Hindlimb muscle (tissue), 1 donor: ENCODE measurements at places on chromosomes 7 and 10. TPM values are rescaled to one million over a fixed set of nuclear protein-coding genes. Genes with fewer than 3 reads are reported as not detected.
A peak's percentile ranks its signal among the peaks of the same experiment; 100 is the strongest.

Gene ODAD2
- polyA plus RNA-seq, result 0.84 TPM

Gene PLXNA4
- polyA plus RNA-seq, result 2.6 TPM

Gene FAM24A
- polyA plus RNA-seq, result not detected

Gene SLC26A4
- polyA plus RNA-seq, result 0.79 TPM

Gene CRHR2
- 1.9 TPM for polyA plus RNA-seq

Gene UPK3BL1
- polyA plus RNA-seq, result 30.9 TPM

Gene BAMBI
- polyA plus RNA-seq, result 1.8 TPM

- no peak for DNase-seq
Measured at GRCh38 chr10:1573981-1574380, 163.3 kb downstream of the ADARB2 start.

GRCh38 chr10:46251857-46252847 lies 34.6 kb upstream of the ANTXRL start:
- no peak for DNase-seq

DNA sequence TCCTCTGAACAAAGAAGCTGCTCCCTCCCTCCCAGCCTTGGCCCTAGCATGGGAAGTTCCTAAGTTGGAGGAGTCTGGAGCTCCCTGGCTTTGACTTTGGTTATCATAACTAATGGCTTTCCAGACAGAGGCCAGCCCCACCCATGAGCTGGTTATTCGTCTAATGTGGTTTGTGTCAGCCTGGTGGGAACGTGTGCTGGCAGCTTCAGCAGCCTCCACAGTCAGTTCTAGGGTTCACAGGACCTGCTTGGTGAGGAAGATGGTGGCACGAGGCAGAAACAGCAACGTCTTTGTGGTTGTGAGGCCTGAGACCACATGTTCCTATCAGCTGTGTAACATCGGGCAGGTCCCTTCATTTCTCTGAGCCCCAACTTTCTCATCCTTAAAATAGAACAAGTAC lies 103.1 kb downstream of the PAXIP1 start:
- no peak for DNase-seq

GRCh38 chr10:95814011-95814727 lies 58.2 kb downstream of the ENTPD1 start:
- DNase-seq, result peak; percentile 26

DNA sequence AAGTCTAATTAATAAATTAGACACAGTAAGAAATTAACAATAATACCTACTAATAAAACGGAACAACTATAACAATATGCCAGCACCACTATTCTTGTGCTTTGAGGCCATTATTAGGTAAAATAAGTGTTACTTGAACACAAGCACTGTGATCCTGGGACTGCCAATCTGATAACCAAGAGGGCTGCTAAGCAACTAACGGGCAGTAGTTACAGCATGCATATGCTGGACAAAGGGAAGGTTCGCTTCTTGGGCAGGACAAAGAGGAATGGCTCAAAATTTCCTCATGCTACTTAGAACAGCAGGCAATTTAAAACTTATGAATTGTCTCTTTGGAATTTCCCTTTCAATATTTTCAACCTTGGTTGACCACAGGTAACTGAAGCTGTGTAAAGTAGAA lies 718.6 kb downstream of the SORCS3 start:
- DNase-seq, result no peak

DNA sequence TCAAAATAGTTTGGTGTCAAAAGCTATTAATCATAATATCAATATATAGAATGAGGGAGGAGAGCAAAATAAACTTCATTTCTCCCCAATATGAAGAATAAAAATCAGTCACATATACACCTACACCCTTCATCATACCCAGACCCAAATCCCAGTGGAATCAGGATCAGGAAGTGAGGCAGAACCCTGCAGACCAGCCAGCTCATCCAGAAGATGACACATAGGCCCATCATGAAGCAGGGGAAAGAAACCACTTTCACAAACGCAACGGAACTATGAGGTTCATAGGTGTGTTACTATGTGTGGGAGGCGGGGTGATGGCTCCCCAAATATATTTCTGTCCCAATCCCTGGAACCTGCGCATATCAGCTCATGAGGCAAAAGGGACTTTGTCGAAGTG lies 89.0 kb downstream of the RSU1 start:
- DNase-seq, result no peak

- DNase-seq, result no peak
Measured at GRCh38 chr10:83835945-83836745, 303.2 kb upstream of the GHITM start.

GRCh38 chr10:35089611-35090161 lies 455 bp downstream of the CUL2 start:
- peak; percentile 15 for DNase-seq

DNA sequence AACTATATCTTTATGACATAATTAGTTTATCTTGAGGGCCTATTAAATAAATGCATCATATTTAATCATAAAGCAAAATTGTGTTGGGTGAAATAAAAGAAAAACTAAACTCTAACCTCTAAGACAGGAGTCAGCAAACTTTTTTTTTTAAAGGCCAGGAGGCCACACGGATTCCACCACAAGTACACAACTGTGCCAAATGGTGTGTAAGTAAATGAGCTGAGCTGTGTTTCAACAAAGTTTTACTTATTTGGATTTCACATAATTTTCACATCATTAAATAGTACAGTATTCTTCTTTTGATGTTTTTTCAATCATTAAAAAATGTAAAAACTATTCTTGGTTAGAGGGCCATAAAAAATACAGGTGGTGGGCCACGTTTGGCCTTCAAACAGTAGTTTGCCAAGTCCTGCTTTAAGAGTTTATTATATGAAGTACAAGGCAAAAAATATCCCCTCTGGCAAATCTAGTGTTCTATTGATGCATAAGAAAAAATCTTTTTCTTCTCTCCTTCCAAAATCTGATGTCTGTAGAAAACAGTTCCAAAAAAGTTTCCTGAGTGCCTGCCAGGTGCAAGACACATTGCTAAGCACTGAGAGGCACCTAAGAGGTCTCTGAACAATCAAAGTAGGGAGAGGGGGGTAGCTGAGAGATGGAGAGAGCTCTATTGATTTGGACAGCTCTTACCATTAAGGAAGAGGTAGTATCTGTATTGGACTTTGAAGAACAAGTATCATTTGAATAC lies 26.5 kb upstream of the SPOCK2 start:
- DNase-seq, result peak; percentile 62

- no peak for DNase-seq
Measured at GRCh38 chr10:129792864-129793263, 171.2 kb downstream of the EBF3 start.

GRCh38 chr10:5566614-5567013 lies 41.9 kb downstream of the CALML3 start:
- no peak for DNase-seq
